ENCODE measurements at places on chromosomes 7 and 10.

GRCh38 chr10:114687459-114687858 is 29.4 kb upstream of the ABLIM1 start:
- no peak for DNase-seq

GRCh38 chr10:119496273-119496672 is 46.2 kb downstream of the RGS10 start:
- no peak for DNase-seq

DNA sequence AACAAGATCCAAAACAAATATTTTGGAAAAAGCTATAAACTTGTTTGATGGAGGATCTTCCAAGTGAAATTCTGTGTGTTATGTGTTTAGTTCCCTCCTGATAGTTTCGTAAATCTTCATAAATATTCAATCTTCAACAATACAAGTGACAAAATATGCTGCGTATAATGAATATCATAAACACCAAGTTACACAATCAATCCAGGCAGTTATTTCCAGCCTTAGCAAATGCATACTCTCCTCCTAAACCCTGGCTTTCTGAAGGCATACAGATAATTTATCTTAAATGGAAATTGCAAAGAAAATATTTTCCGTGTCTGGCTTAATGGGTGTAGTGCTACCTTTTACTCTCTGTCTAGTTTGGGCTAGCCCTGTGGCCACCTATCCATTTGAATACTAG is 864.9 kb upstream of the ZWINT start:
- no peak for DNase-seq

GRCh38 chr10:4285121-4285520 is 500.1 kb upstream of the KLF6 start:
- DNase-seq = no peak

- DNase-seq = no peak
Observed at GRCh38 chr7:103307503-103308231, 10.4 kb downstream of the PMPCB start.

DNA sequence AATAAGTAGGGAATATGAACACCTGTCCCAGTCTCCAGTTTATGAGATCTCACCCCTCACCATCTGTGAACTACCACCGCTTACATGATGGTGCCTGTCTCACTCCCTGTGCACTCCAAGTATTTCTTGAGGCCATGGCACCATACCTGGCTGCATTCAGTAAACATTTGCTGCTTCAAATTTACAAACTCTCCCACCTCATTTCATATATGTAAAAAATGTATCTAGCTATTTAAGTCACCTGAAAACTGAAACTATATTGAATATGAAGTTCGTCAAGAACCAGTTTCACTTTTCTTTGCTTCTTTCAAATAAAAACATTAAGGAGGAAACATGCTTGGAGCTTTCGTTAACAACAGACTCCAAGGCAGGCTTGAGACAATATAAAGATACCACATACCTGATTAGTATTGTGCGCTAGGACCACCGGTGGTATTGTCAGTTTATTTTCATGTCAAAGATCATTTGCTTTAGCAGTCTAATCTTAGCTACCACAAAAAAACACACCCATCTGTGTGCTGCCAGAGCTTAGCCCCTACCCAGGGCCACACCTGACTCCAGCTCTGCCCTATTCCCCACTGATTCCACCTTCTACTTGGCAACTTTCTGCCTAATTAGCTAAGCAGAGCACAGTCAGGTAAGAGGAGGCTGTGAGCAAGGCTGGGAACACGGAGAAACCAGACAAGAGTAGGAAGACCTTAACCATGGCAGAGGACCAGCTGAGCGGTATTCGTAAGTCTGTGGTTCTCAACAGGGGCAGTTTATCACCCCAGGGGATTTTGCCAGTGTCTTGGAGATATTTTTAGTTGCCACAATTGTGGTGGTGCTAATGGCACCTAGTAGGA is 92.0 kb downstream of the ZFAND4 start:
- DNase-seq = no peak

- DNase-seq = no peak
Observed at GRCh38 chr10:49351669-49352068, 44.2 kb downstream of the DRGX start.

- no peak for DNase-seq
Observed at GRCh38 chr10:43683451-43684291, 35.0 kb upstream of the ZNF32 start.

DNA sequence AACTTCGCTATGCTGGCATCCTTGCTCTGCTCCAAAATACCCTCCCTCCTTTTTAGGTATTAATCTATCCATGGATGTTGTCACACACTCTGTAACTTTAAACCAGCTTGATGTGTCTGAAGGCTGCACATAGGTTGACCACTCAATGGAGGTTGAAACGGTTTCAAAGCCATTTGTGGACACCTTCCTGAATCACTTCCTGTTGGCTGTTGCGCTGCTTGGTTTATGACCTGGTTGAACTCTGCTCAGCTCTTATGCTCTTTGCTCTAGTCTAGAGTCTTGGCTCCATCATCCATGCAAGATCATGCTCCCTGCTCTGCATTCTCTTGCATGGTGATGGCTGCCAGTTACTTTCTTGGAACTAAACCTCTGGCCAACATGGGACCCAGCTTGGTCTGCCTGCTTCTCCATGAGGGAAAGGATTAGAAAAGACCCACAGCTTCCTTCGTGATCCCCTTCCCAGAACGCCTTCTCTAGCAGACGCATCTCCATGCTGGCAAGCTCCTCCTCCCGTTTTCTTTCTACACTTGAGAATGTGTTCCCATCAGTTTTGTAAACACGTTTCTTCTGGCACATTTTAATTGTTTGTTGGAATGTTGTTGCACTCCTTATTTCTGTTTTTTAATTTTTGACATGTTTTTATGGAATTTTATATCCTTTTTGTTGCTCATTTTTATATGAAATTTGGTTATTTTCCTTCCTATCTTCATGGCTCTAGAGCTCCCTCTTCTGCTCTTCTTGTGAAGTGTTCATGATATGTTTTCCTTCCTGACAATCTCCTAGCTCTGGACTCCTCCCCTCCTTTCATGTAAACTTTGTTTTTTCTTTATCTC is 149.8 kb downstream of the XPNPEP1 start:
- no peak for DNase-seq

DNA sequence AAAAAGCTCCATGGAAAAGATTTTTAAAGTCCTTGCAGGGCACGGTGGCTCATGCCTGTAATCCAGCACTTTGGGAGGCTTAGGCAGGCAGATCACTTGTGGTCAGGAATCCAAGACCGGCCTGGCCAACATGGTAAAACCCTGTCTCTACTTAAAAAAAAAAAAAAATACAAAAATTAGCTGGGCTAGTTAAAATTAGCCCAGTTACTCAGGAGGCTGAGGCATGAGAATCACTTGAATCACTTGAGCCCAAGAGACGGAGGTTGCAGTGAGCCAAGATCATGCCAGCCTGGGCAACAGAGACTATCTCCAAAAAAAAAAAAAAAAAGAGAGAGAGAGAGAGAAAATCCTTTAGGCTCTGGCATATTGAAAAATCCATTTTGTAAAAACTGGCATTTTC is 61.9 kb downstream of the CCDC6 start:
- DNase-seq = no peak

DNA sequence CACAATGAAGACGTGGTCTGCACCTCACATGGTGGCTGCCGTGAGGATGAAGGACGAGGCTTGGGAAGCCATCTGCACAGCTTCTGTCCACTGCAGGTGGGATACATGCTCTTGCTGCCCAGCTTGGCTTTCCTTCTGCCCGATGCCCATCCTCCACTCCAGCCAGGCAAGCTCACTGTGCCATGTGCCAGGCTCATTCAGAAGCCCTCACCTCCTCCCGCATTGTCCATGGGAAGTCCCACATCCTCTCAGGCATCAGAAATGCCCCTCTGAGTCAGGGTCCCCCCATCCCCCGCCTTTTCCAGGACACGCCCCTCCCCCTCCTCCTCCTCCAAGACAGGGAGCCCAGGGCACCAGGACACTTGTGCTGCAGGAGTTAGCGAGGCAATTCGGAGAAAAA is 4.6 kb upstream of the NOM1 start:
- DNase-seq = no peak

- no peak for DNase-seq
Observed at GRCh38 chr10:60549686-60550085, 160.0 kb upstream of the ANK3 start.

- DNase-seq = no peak
Observed at GRCh38 chr7:80760292-80760691, 121.8 kb downstream of the CD36 start.

DNA sequence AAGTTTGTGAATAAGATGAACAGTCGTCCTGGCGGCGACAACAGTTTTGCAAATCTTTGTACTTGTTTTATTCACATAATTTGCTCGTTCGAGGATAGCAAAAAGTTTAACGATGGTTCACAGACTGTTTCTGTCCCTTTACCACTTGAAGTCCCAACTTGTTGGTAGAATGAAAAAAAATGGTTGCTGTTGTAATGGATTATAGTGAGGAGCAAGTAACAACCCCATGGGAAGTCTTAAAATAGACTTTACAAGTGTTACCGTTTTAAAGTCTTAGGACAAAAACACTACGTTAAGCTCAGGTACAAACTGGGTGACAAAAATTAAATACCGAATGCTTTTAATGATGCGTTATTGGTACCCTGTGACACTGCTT is 589 bp downstream of the LSM8 start:
- no peak for DNase-seq

- no peak for DNase-seq
Observed at GRCh38 chr7:128379900-128380479, 18.5 kb upstream of the PRRT4 start.

DNA sequence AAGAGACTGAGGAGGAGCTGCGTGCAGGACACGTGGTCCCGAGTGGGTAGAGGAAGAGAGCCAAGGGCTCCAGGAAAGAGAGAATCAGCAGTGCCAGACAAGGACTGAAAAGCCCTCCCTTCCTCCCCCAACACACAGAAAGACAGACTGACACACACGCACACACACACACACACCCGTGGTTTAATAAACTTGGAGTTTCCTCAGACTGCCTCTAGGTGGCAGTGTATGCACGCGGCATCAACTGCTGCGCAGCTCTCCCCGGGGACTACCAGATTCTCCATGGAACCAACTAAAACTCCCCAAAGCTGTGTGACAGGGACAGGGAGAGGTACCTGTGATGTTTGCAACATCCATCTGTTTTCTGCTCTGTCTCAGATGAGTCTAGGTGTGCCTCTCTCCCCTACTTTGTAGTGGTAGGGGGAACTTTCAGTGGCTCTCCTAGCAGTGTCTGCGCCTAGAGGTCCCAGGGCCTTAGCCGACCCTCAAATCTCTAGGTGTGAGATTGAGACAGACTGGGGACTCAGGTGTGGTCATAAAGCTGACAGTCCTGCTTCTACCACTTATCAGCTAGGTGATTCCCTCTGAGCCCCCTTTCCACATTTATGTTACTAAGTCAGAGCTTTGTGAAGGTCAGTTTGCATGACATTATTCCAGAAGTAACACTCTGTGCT is 9.3 kb upstream of the TSPAN14 start:
- DNase-seq = peak; percentile 47

GRCh38 chr10:17233286-17233991 is 5.4 kb downstream of the VIM start:
- no peak for DNase-seq

GRCh38 chr10:80408242-80409101 is at the start of gene PRXL2A:
Gene PRXL2A (plus strand): TSS chr10:80408551. CDS start chr10:80420468, 11,917 bp downstream.
- peak; percentile 81 for DNase-seq

DNA sequence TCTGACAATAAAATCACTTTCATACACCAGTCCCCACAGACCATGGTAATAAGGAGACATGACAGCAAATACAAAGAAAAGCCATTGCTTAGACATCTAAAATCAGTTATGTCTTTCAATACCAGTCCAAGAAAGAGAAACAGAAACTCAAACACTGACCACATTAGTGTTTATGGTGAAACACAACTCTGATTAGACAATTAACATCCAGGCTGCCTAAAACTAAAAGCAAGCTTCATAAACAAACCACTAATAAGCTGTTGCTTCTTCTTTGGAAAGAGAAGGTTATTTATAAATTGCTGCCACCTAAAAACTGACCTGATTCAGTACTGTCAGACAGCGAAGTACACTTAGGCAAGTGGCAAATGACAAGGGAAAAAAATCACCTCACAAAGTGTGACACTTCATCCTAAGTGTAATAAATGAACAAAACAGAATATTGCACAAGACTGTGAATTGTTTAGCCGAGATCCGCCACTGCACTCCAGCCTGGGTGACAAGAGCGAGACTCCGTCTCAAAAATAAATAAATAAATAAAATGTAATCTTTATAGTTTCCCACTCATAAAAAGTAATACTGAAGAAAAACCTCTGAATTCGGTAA is 277.4 kb downstream of the PARD3 start:
- no peak for DNase-seq

DNA sequence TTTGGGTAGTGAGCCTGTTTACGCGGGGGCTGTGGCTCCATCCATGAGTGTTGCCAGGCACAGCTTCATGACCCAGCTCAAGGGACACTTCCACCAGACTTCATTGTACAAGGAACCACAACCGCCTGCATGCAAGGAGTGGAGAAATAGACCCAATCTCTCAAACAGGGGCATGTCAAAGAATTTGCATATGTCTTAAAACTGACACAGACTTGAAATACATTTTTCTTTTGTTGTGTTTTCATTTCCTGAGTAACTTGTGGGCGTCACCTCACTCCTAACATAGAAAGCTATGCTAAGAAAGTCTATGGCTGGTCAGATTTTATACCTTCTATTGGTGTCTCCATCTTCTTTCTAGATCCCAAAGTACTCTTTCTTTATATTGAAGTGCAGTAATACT is 266.2 kb upstream of the RNF32 start:
- DNase-seq = no peak

DNA sequence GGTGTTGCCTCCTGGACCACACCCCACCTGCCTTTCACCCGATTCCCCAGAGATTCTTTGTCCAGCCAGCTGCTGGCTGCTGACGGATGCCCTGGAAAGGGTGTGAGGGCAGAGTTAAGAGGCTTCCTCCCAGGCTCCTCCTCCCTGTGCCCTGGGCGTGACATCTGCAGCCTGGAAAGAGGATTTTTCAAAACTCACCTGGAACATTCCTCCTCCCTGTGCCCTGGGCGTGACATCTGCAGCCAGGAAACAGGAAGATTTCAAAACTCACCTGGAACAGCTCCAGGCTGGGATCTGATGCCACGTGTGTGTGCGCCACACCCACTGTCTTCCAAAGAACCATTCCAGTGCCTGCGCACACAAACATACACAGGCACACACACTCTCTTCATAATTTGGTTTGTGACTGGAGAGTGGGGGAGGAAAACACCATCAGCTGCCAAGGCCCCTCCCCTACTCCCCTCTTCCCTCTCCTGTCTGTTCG is 5.2 kb downstream of the MARVELD1 start:
- no peak for DNase-seq

- DNase-seq = no peak
Observed at GRCh38 chr7:102186306-102186705, 100.4 kb upstream of the SH2B2 start.
